ENCODE measurements at places on chromosomes 1 and 21.
A peak's percentile ranks its signal among the peaks of the same experiment; 100 is the strongest.

DNA sequence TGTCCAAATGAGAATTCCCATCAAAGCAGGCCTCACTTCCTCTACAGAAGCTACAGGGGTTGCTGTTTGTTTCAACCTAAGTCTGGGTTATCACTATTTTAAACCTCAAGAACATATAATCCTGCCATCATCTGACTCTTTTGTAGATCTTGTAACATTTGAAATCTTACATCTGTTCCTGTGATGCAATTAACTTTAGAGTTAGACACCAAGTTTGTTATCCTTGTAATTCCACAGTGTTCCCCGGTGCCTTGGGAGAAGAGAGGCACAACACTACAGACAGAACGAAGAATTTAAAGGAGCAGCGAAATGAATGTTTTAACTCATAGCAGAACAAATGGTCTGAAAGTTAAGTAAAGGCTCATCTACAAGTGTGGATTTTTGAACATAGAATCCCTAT lies 116.1 kb downstream of the UCHL5 start:
- no peak for DNase-seq

GRCh38 chr1:163426505-163427251 lies 104.9 kb downstream of the NUF2 start:
- no peak for DNase-seq

DNA sequence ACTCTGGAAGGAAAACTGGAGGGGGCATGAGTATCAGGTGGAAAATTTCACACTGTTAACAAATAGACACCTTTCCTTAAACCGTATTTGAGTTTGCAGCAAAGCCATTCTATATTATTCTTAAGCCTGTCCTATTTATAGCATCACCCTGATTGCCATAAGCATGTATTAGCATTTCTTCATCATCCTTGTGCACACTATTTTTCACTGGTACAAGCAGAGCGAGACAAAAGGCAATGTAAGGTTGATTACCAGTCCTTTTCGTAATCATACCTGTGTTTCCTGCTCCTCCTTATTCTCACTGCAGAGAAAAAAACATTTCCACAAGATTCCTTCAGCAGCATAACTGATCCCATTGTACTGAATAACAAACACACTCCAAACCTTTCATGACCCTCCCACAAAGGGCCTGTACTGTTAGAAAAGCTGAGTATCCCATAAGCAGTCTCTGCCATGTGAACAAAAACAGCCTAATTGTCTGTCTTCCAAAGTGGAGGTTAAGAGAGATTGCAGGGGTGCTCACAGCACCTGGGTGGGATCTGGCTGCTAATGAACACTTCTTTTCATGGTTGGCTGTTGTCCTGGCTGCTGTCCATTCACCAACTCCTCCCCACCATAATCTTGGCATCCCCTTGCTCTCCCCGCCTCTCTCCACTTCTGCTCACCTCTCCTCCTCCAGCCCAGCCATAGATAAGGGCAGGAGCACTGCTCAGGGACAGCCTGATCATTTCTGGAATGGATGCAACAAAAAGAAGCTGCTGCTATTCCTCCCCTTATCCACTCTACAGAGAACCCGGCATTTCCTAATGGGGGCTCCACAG lies 30.4 kb downstream of the VTCN1 start:
- DNase-seq = no peak

DNA sequence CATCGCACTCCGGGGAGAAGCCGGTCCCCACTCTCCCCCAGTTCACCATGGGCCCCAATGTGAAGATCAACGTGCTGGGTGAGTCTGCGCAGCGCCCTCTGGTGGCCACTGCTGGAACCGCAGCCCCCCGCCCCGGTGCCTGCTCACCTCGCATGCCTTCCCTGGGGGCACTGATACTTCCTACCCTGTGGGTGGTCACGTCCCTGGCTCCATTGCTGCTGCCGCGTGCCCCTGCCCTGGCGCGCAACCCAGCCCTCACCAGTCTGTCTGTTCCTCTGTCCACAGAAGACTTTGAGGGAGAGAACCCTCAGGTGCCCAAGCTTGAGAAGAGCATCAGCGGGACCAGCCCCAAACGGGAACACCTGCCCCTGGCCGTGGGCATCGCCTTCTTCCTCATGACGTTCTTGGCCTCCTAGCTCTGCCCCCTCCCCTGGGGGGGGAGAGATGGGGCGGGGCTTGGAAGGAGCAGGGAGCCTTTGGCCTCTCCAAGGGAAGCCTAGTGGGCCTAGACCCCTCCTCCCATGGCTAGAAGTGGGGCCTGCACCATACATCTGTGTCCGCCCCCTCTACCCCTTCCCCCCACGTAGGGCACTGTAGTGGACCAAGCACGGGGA lies 7.6 kb downstream of the EFNA3 start:
- DNase-seq = peak; percentile 62
